GM12892 (cell line): ENCODE measurements at places on chromosomes 1 and 21.

- DNase-seq = no peak
These were observed 213.7 kb downstream of the KCNH1 start for GRCh38 chr1:210920258-210920657.

DNA sequence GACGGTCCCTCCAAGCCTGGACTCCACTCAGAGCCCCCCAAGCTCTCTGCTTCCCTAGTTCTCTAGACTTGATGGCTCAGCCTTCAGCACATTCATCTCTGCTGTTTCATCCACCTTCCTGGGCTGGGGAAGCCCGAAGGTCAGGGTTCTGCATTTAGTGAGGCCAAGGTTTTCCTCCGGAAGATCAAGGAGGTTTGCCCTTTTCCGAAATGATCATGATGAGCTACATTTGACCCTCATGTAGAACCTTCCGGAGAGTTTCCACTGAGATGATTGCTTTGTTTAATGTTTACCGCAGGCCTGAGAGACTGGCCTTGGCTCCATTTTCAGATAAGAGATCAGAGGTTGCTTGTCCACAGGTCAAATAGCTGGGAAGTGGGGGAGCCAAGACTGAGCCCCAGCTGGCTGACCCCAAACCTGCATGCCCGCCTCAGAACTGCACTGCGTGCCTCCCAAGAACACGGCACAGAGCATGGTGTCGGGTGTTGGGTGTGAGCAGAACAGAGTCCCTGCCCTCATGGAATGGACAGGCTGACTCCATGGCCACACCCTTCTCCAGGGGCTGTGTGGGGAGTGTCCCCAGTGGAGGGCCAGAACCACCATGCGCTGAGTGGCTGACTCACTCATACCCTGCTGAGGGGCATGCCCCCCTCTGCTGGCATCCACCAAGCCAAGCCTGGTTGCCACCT, 200.8 kb upstream of the TMEM51 start:
- DNase-seq = no peak

DNA sequence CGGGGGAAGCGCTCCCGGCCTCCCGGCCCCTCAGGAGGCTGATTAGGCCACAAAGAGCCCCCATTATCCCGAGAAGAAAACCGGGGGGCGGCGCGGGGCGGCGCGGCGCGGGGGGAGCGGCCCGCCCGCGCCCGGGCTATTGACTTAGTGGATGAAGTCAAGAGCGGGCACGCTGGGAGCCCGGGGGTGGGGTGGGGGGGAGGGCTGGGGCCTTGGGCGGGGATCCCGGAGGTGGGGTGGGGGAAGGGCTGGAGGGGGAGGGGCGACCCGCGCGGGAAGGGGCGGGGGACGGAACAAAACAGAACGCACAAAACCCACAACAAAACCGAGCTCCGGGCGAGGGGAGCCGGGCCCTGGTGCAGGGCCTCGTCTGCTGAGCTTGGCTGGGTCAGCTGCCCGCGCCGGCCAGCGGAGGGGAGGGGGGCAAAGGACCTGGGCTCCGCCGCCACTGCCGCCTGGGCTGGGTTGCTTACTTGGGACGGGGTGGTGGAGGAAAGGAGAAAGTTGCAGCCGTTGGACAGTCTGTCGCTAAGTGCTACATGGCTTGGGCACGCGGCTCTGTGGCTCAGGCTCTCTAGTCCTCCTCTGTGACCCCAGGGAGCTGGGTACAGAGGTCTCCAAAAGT, 16.3 kb downstream of the PAX7 start:
- no peak for DNase-seq

GRCh38 chr1:43849670-43850069, 83.9 kb upstream of the ARTN start:
- no peak for DNase-seq

DNA sequence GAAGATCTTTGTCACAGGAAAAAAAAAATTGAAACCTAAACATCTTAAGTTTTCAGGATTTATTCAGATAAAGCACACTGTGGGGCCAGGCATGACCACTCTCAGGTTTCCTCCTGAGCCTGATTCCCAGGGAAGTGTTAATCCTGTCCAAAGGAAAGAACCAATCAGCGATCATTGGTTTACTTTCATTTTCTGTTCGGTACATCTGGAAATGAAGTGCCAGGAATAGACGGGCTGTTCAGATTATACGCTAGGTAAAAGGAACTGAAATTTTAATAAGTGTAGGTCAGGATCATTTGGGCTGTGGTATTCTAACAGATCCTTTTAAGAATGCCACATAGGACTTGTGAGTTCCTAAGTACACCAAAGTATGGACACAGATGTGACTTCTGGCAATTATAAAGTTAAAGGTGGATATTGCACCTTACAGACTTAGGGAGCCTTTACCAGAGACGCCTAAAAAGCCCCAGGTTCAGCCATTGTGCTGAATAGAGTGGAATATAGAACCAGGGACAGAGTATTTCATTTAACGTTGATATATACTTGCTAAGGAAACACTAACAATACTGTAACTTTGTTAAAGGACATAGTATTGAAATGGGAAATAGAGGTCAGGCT, 9.3 kb upstream of the CACYBP start:
- no peak for DNase-seq

DNA sequence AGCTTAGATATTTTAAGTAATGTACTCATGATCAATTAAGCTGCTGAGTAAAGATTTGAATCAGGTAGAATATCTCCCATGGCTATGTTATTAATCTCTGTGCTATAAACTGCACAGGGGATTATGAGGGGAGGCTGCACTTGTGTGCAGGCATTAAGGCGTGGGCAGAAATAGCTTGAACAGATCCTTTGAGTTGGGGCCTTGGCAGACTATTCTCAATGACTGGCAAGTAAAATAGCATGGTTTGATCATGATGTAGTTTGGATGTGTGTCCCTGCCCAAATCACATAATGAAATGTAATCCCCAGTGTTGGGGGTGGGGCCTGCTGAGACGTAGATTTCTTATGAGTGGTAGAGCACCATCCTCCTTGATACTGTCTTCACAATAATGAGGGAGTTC, 220.3 kb downstream of the PLPP3 start:
- no peak for DNase-seq

DNA sequence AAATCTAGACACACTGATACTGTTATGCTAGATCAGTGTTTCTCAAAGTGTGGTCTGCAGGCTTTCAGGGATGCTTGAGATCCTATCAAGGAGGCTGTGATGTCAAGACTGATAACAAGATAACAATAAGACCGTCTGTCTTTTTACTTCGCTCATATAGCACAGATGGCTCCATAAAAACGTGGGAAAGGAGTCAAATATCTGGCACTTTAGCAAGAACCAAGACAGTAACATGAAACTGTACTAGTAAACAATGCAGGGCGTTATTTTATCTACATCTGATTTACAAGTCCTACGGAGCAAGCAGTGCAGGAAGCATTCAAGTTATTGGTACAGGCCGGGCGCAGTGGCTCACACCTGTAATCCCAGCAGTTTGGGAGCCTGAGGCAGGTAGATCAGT, 3.6 kb upstream of the SPRR3 start:
- no peak for DNase-seq

DNA sequence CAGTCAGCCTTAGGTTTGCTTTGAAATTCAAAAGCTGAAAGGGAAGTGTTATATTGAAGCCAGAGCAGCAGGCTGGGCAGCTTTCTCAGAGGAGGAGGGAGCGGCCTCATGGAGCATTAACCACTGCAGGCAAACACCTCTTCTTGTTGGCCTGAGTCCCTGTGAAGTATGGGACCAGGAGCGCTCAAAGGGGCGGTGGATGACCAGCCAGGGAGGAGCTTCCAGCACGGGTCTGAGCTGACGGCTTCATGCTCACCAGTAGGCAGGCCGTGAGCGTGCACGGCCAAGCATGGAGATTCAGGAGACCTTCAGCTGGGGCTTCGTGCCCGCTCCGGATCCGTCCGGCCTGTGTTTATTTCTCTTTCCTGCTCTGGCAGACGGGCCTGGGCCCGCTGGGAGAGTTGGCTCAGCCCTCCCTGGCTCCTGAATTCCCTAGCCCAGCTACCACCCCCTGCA, 245.2 kb downstream of the TRABD2B start:
- no peak for DNase-seq

GRCh38 chr21:45108808-45109781, 34.7 kb downstream of the ADARB1 start:
- DNase-seq = no peak

DNA sequence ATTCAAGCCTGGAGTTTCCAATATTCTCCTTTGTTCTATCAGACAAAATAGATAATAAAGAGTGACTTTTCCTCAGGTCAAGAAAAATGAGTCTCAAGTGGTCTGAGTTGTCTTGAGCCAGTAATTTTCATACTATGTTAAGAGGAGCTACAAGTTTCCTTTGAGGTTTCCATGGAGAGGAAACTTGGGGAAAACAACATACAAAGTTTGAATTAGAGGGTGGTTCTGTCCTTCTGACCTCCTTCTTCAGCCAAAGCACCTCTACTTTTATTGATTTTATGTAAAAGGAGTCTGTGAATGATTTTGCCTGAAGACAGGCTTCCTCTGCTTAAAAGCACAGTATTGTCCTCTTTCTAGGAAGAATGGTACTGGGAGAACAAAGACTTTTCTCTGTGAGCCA, 497.2 kb upstream of the PKN2 start:
- DNase-seq = no peak

- no peak for DNase-seq
These were observed 190.7 kb downstream of the HHIPL2 start for GRCh38 chr1:222357252-222357651.

DNA sequence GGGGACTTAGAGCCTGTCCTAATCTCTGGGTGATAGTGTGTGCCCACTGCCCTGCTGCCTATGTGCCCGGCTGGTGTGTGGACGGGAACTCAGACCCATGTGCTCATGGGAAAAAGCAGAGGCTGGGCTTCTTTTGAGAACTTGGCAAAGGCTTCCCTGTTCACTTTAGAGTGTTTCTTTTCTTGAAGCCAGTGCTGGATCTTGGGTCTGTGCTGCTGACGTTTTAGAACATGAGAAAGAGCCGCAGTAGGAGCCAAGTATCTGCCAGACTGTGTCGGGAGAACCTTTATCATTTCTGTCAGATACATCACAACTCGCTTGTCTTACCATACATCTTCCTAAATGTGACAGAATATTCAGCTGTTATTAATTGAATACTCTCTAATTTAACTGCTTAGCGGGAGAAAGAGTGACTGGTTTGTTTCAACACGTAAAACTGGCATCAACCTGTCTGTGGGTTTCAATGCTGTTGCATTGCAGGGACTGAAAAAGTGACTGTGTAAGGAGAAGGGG, 195.2 kb downstream of the PBX1 start:
- no peak for DNase-seq

GRCh38 chr1:241362350-241362749, 5.3 kb upstream of the RGS7 start:
- no peak for DNase-seq
